ENCODE measurements at places on chromosomes 7 and 10. TPM values are rescaled to one million over a fixed set of nuclear protein-coding genes. Genes with fewer than 3 reads are reported as not detected.
A peak's percentile ranks its signal among the peaks of the same experiment; 100 is the strongest.

ALDH18A1 gene
- 121 TPM for total RNA-seq

GRCh38 chr7:16463949-16464715 is 1.4 kb downstream of the SOSTDC1 start:
- DNase-seq, result no peak

GRCh38 chr7:42432644-42433043 is 195.6 kb upstream of the GLI3 start:
- no peak for DNase-seq

GRCh38 chr7:8564281-8564680 is 130.9 kb downstream of the NXPH1 start:
- no peak for DNase-seq

LMOD2 gene
- not detected for total RNA-seq

- DNase-seq, result peak; percentile 87
Observed at GRCh38 chr10:78931321-78932053, 137.3 kb upstream of the ZMIZ1 start.

GRCh38 chr7:101935521-101936141 is 118.2 kb downstream of the CUX1 start:
- DNase-seq, result no peak

DNA sequence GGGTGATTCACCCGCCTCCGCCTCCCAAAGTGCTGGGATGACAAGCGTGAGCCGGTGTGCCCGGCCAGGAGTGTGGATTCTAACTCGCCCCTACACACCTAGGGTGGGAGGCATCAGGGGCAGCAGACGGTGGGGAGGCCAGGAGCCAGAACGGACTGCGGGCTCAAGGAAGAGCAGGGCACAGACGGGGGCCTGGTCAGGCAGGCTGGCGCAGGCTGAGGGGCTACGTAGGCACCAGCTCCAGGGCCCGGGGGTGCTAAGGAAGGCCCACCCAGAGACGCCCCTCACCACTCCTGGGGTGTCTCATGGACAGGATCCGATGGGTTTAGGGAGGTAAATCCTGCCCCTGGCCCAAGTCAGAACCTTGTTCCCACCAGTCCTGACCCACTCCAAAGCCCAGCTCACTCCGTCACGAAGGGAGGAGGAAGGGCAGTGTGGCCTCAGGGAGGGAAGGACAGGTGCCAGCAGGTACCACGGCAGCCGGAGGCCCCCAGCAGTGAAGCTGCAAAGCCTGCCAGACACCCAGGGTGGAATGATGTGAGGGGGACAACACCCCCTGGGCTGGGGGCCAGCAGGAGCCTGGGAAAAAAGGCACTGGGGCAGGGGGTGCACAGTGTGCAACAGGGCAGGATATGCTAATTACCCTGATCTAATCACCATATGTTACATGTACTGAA is 251.4 kb downstream of the MAD1L1 start:
- DNase-seq, result no peak

- no peak for DNase-seq
Observed at GRCh38 chr10:71565284-71566000, 154.1 kb downstream of the C10orf105 start.

TRPV5 gene
- total RNA-seq, result not detected

Measured in astrocyte (in vitro differentiated cells and primary cell).